ENCODE measurements at places on chromosomes 1 and 21. TPM values are rescaled to one million over a fixed set of nuclear protein-coding genes. Genes with fewer than 3 reads are reported as not detected.

The VWA5B1 gene
- not detected for total RNA-seq

The PODN gene
- total RNA-seq: 0.25 TPM

The RGS8 gene
- under 0.01 TPM for total RNA-seq

The ITLN2 gene
- not detected for total RNA-seq

The DIO1 gene
- not detected for total RNA-seq

The HSPG2 gene
- 889 TPM for total RNA-seq

The FCRL6 gene
- total RNA-seq: not detected

The RNU1-2 gene
- total RNA-seq: 6,751 TPM

The RGS1 gene
- not detected for total RNA-seq

The MYOC gene
- total RNA-seq: not detected

The PRXL2B gene
- 29.0 TPM for total RNA-seq

The MORC3 gene
- total RNA-seq: 27.4 TPM

The STIL gene
- 7.0 TPM for total RNA-seq

The HLX gene
- 21.0 TPM for total RNA-seq

The KCNA2 gene
- not detected for total RNA-seq

The FALEC gene
- not detected for total RNA-seq

The CD84 gene
- total RNA-seq: not detected

The KIRREL1 gene
- total RNA-seq: 33.3 TPM

The PADI2 gene
- under 0.01 TPM for total RNA-seq

The C1QA gene
- not detected for total RNA-seq
